Hindlimb muscle (tissue), 1 donor: ENCODE measurements at places on chromosomes 13 and 19. TPM values are rescaled to one million over a fixed set of nuclear protein-coding genes. Genes with fewer than 3 reads are reported as not detected.

The SSC5D gene
- 13.3 TPM for polyA plus RNA-seq

The CGB8 gene
- not detected for polyA plus RNA-seq

The NCR1 gene
- 0.35 TPM for polyA plus RNA-seq

The TNFRSF19 gene
- 11.0 TPM for polyA plus RNA-seq

The CFAP97D2 gene
- not detected for polyA plus RNA-seq
